ENCODE measurements at places on chromosomes 5 and 9. TPM values are rescaled to one million over a fixed set of nuclear protein-coding genes. Genes with fewer than 3 reads are reported as not detected.

GRCh38 chr5:107557051-107557658 lies 113.6 kb downstream of the EFNA5 start:
- H3K4me1 ChIP-seq: peaks cover 12% of the 10 kb centered on the region
- no peak overlapping the region for H3K4me3 ChIP-seq
- H3K27ac ChIP-seq: no peak overlapping the region
- H3K36me3 ChIP-seq: no peaks in the 10 kb centered on the region
- DNase-seq: no peak

- H3K36me3 ChIP-seq: peaks cover 50% of the 10 kb centered on the region
- no peaks in the 10 kb centered on the region for H3K4me1 ChIP-seq
- H3K4me3 ChIP-seq: no peak overlapping the region
- peak overlapping the region; percentile 75 for H3K27ac ChIP-seq
- DNase-seq: no peak
- no peaks in the 10 kb centered on the region for H3K27me3 ChIP-seq
Measured at GRCh38 chr9:123073991-123074422, 40.5 kb downstream of the GPR21 start.

DNA sequence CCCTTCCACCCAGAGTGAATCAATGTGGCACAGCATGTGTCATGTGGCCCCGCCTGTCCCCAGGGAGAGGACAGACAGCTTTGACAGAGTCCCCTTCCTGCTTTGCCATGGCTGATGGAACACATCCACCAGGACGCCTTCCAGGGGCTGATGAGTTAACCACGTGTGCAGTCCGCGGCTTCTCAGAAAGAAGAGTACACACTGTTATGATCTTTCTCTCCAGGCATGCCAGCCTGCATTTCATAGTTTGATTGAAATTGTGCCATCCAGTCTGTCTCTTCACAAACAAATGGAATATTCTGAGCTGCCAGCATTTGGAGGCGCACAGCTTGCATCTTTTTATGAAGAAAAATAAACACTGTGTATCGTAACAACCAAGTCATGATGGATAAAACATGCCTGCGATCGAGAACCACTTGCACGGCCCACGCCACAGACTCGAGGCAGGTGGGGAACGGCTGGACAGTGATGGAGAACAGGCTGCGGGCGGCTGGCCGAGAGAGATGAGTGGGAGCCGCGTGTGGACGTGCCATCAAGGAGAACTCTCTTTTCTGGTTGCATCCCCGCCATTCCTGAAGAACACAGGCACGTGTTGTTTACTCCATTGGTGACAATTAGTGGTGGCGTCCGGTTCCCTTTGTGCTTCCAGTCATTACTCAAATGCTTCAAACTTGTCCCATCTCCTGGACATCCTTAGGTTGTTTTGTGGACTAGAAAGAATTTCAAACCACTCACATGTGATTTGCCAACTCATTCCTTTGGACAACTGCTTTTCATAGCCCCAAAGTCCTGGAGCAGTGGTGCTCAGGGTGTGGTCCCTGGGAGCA lies 220.2 kb downstream of the AGTPBP1 start:
- no peaks in the 10 kb centered on the region for H3K27me3 ChIP-seq
- no peaks in the 10 kb centered on the region for H3K36me3 ChIP-seq
- DNase-seq: no peak
- H3K4me3 ChIP-seq: no peak overlapping the region
- H3K27ac ChIP-seq: no peak overlapping the region
- no peaks in the 10 kb centered on the region for H3K4me1 ChIP-seq

- H3K36me3 ChIP-seq: no peaks in the 10 kb centered on the region
- H3K4me1 ChIP-seq: peaks cover 44% of the 10 kb centered on the region
- no peaks in the 10 kb centered on the region for H3K27me3 ChIP-seq
- no peak overlapping the region for H3K4me3 ChIP-seq
Measured at GRCh38 chr9:114722081-114722621, 40.2 kb upstream of the TEX48 start.

DNA sequence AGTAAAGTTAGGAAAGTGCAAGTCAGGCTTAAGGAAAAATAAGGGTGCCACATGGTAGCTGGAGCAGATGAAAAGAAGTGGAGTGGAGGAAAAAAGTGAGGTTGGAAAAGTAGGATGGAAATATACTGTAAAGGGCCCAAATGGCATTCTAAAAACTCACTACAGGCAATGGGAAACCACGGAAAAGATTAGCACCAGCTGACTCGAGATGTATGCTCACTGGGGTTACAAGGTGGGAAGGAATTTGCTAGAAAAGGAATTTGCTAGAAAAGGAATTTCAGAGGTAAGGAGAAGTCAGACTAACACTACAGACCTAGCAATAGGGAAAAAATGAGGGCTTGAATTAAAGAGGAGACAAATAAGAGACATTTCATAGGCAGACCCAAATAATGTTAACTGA lies 3.6 kb downstream of the PSMD5 start:
- H3K4me1 ChIP-seq: 0 out of 2 replicates have a peak, but pooled peaks cover 5% of the 10 kb centered on the region
- no peak for DNase-seq
- peaks cover 13% of the 10 kb centered on the region for H3K36me3 ChIP-seq
- no peaks in the 10 kb centered on the region for H3K27me3 ChIP-seq
- no peak overlapping the region for H3K4me3 ChIP-seq
- H3K27ac ChIP-seq: no peak overlapping the region

- H3K4me3 ChIP-seq: no peak overlapping the region
- no peaks in the 10 kb centered on the region for H3K4me1 ChIP-seq
- H3K27me3 ChIP-seq: no peaks in the 10 kb centered on the region
- H3K36me3 ChIP-seq: no peaks in the 10 kb centered on the region
- H3K27ac ChIP-seq: no peak overlapping the region
Measured at GRCh38 chr9:72681283-72681630, 159.8 kb downstream of the TMC1 start.

DNA sequence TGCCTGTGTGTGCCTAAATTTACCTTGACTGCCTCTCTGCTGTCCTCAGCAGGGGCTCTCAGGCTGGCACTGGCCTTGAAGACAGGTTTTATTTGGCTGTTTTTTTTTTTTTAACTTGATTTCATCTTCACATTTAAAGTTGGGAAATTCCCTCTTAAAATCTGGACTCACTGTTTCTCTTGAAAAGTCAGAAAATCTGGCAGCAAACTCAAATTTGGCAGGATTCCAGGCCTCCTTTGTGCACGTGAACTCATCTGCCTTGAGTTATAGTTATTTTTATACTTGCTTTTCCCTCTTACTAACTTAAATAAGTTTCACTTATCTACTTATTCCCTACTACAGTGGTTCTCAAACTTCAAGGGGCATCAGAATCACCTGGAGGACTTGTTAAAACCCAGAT lies 118.4 kb upstream of the MAP3K1 start:
- peaks cover 9% of the 10 kb centered on the region for H3K27me3 ChIP-seq
- H3K36me3 ChIP-seq: no peaks in the 10 kb centered on the region
- no peak for DNase-seq
- no peak overlapping the region for H3K4me3 ChIP-seq
- peak overlapping the region; percentile 39 for H3K27ac ChIP-seq
- no peaks in the 10 kb centered on the region for H3K4me1 ChIP-seq

DNA sequence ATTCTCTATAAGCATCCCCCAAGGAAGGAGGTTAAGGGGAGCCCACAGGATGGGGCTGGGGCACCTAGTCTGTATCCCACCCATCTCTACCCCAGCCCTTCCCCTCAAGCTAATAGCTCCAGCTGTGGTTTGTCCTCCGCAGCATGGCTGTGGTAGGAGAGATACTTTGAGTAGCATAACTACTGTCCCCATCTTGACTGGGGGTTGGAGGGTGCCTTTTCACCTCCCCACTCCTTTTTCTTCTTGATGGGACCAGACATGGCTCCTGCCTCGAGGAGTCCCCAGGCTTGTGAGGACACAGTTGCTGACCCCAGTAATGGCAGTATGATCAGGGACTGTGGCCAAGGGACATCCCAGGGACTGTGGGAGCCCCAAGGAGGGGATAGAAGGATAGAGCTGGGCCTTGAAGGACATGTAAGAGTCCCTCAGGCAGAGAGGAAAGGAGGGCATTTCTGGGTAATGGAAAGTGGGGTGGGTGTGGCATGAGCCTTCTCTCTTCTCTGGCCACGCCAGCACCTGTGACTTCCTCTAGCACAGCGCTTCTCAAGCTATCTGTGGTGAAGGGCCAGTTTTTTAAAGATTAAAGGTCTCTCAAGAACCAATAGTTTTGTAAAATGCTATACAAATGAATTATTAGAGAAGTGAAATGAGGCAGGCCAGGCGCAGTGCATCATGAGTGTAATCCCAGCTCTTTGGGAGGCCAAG lies 14.0 kb downstream of the OLFML2A start:
- no peak for DNase-seq
- no peak overlapping the region for H3K27ac ChIP-seq
- H3K36me3 ChIP-seq: no peaks in the 10 kb centered on the region
- peaks cover 4% of the 10 kb centered on the region for H3K4me1 ChIP-seq
- H3K27me3 ChIP-seq: no peaks in the 10 kb centered on the region

DNA sequence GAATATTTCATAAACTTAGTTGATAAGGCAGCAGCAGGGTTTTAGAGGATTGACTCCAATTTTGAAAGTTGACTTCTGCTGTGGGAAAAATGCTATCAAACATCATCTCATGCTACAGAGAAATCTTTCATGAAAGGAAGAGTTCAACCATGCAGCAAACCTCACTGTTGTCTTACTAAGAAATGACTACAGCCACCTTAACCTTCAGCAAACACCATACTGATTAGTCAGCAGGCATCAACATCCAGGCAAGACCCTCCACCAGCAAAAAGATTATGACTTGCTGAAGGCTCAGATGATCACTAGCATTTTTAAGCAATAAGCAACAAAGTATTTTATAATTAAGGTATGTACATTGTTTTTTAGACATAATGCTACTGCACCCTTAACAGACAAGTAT lies 7.6 kb downstream of the TMEM174 start:
- no peak overlapping the region for H3K27ac ChIP-seq
- no peaks in the 10 kb centered on the region for H3K36me3 ChIP-seq
- DNase-seq: no peak
- no peak overlapping the region for H3K4me3 ChIP-seq
- no peaks in the 10 kb centered on the region for H3K4me1 ChIP-seq

DNA sequence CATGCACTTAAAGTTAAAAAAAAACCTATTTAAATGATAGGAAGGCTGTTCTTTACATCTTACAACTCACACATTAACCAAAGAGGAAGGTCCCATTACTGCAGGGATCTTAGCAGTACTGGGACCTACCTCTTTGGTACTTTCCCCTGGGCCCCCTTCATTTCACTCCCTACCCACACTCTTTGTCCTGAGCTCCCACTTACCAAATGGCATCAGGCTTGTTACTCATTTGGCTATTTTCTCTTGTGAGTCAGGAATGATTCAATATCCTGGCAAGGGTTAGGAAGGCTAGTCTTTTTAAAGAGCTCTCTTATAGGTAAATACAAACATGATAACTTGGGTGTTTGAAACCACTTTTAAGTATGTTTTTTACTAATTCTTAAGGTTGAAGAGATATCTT lies 117.4 kb upstream of the ELL2 start:
- H3K27ac ChIP-seq: no peak overlapping the region
- H3K36me3 ChIP-seq: no peaks in the 10 kb centered on the region
- no peaks in the 10 kb centered on the region for H3K27me3 ChIP-seq
- DNase-seq: no peak
- H3K4me1 ChIP-seq: no peaks in the 10 kb centered on the region
- no peak overlapping the region for H3K4me3 ChIP-seq

- H3K27me3 ChIP-seq: no peaks in the 10 kb centered on the region
- no peaks in the 10 kb centered on the region for H3K36me3 ChIP-seq
- H3K4me3 ChIP-seq: no peak overlapping the region
- DNase-seq: peak; percentile 60
Measured at GRCh38 chr9:107422189-107423185, 67.1 kb downstream of the KLF4 start.

GRCh38 chr9:95494416-95495371 lies 22.1 kb downstream of the PTCH1 start:
- peaks cover 25% of the 10 kb centered on the region for H3K4me1 ChIP-seq
- H3K27ac ChIP-seq: peak overlapping the region; percentile 10
- peak overlapping the region; percentile 57 for H3K4me3 ChIP-seq
- H3K27me3 ChIP-seq: no peaks in the 10 kb centered on the region

- H3K27me3 ChIP-seq: no peaks in the 10 kb centered on the region
- H3K4me3 ChIP-seq: no peak overlapping the region
- no peak overlapping the region for H3K27ac ChIP-seq
- no peaks in the 10 kb centered on the region for H3K36me3 ChIP-seq
Measured at GRCh38 chr5:134136771-134137170, 22.3 kb downstream of the TCF7 start.

DNA sequence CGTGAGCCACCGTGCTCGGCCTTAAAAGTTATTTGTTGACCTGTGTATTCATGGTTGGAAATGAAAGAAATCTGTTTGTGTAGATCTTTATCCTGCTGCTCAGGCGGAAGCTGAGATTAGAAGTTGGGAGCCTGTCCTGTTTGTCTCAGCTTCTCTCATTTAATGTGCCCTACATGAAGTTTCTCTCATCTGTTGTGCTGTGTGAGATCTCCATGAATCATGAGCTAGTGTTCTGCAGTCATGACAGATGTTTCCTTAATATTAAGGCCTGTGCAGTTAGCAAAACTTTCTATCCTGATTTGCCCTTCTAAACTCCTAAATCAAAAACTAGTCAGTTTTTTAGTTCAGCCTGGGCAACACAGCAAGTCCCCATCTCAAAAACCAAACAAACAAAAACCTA lies 59.5 kb downstream of the FAM78A start:
- no peaks in the 10 kb centered on the region for H3K27me3 ChIP-seq
- H3K4me1 ChIP-seq: no peaks in the 10 kb centered on the region
- DNase-seq: no peak
- no peak overlapping the region for H3K27ac ChIP-seq
- no peak overlapping the region for H3K4me3 ChIP-seq

- H3K27ac ChIP-seq: no peak overlapping the region
- no peaks in the 10 kb centered on the region for H3K36me3 ChIP-seq
- DNase-seq: no peak
- no peaks in the 10 kb centered on the region for H3K27me3 ChIP-seq
- no peak overlapping the region for H3K4me3 ChIP-seq
Measured at GRCh38 chr9:131382850-131383729, 10.8 kb upstream of the PRRC2B start.

DNA sequence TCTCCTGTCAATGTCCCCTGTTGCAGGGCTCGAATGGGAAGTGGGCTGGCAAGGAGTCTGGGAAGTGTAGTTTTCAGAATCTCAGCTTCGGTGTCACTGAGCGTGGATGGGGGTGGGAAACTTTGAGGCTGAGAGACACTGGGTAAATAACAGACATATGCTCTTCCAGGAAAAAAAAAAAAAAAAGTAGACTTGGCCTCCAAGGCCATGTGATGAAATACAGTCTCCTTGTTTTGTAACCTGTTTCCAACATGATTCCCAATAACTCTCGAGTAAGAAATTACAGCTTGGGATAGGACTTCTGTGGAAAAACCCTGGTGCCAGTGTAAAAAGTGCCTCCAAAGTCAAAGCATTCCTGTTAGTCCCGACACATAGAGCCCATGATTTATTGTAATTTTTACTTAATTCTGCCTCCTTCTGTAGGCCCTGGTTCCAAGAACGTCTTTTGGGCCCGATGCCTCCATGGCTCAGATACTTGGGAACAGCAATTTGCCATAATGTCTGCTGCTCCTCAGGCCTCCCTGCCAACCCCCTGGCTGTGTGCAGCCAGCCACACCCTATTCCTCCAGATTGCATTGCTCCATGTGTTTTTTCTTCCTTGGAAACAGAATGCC lies 119.5 kb upstream of the TNC start:
- H3K27me3 ChIP-seq: no peaks in the 10 kb centered on the region
- no peak for DNase-seq
- no peaks in the 10 kb centered on the region for H3K4me1 ChIP-seq

GRCh38 chr5:137395011-137395755 lies 103.9 kb downstream of the SPOCK1 start:
- no peak overlapping the region for H3K4me3 ChIP-seq
- peak overlapping the region; percentile 73 for H3K27ac ChIP-seq
- no peaks in the 10 kb centered on the region for H3K36me3 ChIP-seq
- DNase-seq: peak; percentile 43

The SLIT3 gene
- 80.0 TPM for polyA plus RNA-seq

The SOX30 gene
- polyA plus RNA-seq: 0.10 TPM

The ANKRD31 gene
- polyA plus RNA-seq: 0.05 TPM

The ICE1 gene
- 9.4 TPM for polyA plus RNA-seq

The PGM5 gene
- not detected for polyA plus RNA-seq

The C5orf52 gene
- not detected for polyA plus RNA-seq

The F12 gene
- polyA plus RNA-seq: 3.8 TPM

All from SK-N-SH (cell line).